NCI-H187 treated with DMSO at 0.1 percent for 48 hours (cell line): ENCODE measurements at places on chromosomes 11 and 22.
A peak's percentile ranks its signal among the peaks of the same experiment; 100 is the strongest.

DNA sequence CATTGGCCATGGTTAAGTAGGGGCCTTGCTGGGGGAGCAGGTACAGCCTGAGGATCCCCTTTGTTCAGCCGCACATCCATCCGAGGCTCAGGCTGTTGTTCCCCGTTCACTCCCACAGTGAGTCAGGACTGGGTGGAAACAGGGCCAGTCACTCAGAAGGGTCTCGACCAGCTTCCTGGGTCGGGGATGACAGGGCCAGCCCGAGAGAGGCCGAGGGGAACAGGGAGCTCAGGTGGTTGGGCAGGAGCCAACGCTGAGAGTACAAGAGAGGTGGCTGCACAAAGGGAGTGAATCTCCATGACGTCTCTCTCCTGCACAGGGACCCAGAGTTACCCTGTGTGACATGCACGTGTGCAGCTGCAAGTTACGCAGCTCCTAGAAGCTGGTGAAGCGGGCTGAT, 97.2 kb upstream of the SHANK2 start:
- DNase-seq = no peak

DNA sequence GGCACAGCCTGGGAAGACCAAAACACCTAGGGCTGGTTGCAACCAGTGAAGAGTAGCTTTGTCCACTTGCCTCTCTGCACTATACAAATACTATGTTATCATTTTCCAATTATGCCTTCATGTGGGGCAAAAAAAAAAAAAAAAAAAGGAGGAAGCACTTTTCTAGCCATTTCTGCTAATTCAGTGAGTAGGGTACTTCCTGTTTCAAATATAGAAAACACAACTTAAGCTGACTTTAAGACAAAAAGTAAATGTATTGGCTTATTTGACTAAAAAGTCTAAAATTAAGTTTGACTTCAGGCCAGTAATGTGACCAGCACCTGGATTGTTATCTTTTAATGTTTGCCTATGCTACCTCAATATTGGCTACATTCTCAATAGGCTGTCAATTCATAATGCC, 15.3 kb downstream of the CCDC73 start:
- DNase-seq = no peak

DNA sequence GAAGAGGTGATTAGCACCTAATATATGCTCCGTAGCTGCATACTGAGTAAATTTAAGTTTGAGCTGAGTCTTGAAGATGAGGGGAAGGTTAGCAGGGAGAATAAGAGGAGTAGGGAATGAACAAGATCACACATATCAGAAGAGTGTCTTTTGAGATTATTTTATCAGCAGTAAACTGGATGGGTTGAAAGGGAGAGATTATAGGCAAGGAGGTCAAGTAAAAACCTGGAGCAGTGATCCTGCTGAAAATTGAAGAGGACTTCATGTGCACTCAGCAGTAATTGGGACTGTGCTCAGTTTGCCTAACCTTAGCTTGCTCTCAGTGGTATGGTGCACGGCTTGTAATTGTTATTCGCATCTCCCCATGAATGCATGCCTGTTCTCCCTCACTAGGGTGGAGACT, 79.5 kb upstream of the PICALM start:
- no peak for DNase-seq

DNA sequence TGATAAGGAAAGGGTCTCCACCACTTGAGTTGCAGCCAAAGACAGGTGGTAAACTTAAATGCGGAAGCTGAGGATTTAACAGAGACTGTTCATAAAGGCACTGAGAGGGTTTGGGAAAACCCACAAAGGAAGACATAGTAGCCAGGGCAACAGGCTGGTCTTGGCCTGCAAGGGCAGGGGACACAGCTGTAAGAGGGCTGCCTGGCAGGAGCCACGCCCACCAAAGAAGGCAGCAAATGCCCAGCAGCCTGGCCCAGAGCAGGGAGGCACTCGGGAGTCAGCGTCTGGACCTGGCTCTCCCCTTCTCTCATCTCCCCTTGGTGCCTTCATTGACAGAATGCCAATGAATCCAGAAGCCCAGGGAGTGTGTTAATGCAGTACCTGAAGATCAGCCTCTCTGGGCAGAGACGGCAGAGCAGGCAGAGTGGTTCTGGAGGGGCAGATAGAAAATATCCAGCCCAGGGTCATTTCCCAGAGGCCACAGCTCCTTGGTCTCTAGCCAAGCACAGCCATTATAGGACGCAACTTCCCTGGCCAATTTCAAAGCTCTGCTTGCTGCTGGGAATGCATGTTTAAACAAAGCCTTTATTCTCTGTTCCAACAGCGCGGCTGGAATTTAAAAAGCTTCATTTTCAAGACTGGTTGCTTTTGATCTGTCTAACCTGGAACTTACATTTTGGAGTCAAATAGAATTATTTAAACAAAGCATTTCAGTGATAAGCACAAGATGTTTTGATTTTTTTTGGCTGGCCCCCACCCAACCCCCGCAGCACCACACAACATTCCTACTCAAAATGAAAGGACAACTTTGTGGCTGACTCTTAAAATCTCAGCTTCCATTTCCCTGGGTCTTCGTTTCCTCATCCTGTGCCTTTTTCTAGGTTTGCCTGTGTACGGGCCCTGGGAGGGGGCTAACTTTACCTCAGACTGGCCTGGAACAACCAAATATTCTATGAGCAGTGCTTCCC, 125.6 kb upstream of the LMO1 start:
- DNase-seq = no peak

- DNase-seq = no peak
Observed at GRCh38 chr11:96167787-96168186, 175.2 kb downstream of the MAML2 start.

DNA sequence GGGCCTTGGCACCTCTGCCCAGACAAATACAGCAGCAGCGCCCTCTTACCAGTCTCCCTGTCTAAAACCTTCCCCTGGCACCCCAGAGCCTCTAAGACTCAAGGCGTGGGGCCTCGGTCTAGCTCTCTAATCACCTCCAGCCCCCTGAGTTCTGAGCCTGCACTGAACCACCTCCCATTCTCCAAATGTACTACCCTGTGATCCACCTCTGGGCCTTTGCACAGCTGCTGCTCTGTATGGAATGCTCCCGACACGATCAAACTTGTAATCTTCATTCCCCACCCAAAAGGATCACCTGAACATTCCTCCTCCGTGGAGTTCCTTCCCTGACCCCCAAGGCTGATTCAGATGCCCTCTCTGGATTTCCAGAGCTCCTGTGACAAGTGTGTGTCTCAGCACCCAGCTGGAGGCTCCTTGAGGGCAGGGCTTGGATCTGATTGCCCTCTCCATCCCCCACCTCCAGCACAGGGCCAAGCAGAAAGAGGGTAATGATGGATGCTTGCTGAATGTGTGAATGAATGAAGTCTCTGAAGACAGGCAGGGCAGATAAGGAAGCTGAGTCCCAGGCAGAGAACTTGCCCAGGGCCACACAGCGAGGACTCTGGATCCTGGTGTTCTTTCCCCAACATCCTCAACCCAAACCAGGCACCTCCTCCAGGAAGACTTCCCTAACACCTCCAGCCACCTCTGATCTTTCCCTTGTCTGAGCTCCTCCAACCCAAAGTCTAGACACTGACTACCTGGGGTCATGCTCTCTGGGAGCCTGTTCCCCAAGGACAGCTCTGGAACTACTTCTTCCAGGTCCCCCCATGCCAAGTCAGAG, 18.3 kb downstream of the STARD10 start:
- DNase-seq = no peak

DNA sequence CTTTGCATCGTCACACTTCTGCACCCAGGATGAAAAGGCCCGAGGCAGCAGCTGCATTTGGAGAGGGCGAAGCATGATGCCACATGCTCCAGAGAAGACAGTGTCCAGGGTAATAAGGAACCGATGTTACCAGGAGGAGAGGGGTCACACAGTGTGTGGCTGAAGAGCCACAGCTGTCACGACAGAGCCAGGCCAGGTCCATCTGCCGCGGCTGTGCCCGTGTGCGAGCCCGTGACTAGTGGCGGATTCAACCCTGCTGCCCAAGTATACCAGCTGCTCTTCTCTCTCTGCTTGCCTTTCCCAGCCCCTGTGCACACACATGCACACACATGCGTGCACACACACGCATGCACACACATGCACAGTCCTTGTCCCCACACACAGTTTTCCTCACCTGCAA, 1432.5 kb downstream of the BRD1 start:
- DNase-seq = no peak

- no peak for DNase-seq
Observed at GRCh38 chr11:121722431-121723245, 269.9 kb upstream of the SORL1-AS1 start.

GRCh38 chr11:129313541-129314297, 61.9 kb upstream of the BARX2 start:
- DNase-seq = no peak

DNA sequence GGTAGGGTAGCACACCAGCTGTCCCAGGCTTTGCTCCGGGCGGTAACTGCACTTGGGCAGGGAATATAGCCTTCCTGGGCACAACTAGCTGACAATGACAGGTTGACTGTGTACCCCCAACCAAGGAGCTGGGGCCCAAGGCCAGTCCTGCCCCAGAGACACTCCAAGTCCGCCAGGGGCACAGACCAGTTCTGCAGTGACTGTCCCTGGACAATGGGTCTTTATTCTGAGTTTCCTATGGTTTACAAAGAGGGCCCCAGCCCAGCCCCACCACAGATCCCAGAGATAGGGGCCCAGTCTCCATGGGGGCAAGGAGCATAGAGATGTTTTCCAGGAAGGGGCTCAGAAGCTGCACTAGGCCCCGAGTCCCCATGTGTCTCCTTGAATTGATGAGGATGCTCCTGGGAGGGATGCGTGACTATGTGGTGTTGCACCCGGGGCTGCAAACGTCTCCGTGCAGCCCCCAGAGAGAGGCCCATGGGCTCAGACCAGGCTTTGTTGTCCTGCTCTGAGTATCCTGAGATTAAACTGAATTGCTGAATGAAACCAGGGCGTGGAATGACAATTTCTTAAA, 48.4 kb downstream of the CD6 start:
- no peak for DNase-seq

DNA sequence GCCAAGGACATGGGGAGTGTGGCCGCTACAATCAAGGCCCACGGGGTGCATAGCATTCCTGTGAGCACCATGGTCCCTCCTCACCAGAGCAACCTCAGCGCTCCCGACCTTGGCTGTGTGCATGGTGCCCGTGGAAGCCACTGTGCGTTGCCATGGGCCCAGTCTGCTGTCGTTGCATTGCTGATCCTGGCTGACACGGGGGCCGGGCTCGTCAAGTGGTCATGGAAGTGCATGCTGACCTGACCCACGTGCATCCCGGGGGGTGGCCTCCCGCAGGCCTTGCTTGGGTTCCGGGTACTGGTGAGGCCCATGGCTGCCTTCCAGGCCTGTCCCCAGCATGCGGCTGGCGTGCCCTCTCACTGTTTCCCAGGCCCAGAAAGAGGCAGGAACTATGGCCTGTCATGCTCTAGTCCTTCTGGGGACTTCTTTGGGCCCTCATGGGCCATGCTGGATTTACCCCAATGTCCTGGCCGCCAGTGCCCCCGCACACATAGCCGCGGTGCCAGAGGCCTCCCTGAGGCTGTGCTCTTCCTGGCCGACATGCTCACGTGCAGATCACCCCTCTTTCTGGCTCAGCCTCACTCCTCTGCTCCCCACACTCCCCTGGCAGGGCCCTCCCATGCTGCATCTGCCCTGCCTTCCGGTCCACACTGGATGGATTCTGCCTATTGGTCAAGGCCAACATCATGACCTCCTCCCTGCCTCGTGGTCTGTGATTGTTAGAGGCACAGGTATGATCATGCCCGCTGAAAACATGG, 1258.0 kb downstream of the BRD1 start:
- no peak for DNase-seq

- DNase-seq = no peak
Observed at GRCh38 chr22:31302006-31302405, 9.7 kb upstream of the PIK3IP1 start.

GRCh38 chr22:22703715-22704114, 59.3 kb downstream of the GGTLC2 start:
- no peak for DNase-seq

DNA sequence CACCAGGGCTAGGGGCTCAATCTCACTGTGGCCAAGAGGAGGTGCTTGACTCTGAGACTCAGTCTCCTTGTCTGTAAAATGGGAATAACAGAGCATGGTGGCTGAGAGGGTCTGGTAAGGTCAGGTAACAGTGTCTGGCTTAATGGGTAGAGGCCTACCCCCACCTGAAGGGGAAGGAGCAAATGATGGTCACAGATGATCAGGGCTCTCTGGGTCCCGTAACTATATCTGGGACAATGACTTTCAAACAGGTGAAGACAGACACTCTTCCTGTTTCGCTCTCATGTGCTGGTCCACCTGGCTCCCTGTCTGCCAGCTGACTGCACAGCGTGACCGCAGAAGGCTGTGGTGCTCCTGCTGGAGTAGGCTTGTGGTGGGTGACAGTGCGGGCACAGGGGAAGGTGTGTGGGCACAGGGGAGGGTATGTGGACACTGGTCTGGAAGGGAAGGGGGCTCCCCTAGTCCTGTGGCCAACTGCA, 4.0 kb downstream of the A4GALT start:
- peak; percentile 1 for DNase-seq

- peak; percentile 70 for DNase-seq
Observed at GRCh38 chr11:119361056-119361787, 14.7 kb upstream of the MFRP start.

DNA sequence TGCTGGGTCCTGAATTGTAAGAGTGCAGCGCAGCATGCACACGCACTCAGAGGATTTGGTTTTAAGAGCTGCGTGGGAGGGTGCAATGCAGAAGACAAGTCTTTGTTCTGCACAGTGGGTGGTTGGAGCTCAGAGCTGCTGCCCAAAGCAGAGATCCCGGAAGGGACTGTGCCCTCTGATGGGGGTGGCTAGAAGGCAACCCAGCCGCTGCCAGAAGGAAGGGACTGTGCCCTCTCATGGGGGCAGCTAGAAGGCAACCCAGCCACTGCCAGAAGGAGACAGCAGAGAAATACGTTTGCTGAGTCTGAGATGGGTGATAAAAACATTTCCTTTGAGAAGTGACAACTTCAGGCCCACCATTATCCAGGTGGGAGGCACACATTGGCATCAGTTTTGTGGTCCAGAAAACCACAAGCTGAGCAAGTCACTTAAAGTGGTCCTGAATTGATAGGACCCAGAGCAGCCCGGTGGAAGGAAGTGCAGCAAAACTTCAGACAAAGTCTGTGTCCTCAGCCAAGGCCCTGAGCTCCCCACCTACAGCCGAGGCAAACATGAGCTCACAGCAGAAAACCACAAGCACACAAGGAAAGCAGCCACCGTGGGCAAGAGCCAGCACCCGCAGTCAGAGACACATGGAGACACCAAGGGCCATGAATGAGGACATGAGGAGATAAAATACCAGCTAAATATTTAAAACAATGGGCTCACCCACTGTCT, 4.3 kb downstream of the KRTAP5-6 start:
- no peak for DNase-seq

GRCh38 chr11:133930767-133931448, 25.9 kb downstream of the IGSF9B start:
- DNase-seq = no peak

DNA sequence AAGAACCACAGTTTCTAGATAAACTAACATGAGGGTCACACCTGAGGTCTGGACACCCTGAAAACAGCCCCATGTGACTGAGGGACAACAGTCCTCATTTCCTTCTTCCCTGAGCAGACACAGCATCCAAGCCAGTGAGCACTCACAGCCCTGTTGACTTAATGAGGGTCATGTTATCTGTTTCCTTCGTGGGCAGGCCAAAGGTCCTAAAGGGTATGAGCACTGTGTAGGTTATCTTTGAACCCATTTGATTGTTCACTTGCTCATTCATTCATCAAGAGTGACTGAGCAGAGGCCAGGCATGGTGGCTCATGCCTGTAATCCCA, 170.7 kb upstream of the B3GAT1 start:
- no peak for DNase-seq
